Bone marrow (tissue), 2 donors: ENCODE measurements at places on chromosomes 2 and 18.

DNA sequence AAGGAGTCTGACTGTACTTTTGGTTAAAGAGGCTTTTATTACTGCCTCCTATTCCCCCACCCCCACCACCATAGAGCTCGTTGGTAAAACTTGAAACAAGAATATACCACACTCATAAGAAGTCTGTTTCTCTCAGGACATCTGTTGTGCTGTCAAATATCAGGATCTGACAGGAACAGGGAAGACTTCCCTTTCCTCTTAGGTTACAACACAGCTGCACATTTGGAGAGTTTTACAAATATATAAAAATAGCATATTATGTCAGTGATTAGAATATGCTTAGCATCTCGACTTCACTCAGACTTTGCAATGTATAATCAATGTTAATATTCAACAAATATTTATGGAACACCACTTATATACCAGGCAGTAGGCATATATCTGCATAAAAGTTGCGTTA lies 439.6 kb upstream of the REG3G start:
- no peak for DNase-seq

DNA sequence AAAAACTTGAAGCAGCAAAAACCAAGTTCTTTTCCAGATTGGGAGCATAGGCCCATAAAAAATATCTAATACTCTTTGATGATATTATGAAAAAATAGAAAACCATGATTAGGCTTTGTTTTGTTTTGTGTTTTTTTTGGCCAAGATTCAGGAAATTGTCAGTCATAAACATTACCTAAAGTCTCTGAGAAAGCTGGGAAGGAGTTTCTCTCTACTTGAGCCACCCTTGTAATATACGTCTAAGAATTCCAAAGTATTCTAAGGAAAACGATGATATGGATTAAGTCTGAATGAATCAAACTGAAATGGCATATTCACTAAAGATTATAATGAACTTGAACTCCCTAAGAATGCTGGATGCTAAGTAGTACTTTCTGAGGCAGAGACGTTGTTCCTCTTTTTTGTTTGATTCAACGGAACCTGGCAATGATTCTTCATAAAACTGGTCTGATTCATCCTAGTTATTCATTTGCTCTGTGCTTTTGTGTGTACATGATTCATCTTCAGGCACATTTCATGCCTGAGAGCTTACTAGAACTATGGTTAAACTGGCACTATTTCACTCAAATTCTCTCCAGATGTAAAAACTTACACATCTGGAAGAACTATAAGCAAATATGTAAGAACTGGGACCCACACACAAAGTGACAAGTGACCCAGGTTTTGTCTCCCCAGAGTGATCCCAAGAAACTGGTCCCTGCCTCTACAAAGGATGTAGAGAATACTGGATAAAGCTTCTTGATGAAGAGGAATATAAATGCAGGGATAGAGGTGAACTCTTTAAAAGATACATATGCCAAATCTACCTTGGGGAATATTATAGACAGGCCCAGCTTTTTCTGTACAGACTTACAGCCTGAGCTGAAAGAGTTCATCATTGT lies 159.7 kb downstream of the DOCK10 start:
- peak; percentile 84 for DNase-seq

DNA sequence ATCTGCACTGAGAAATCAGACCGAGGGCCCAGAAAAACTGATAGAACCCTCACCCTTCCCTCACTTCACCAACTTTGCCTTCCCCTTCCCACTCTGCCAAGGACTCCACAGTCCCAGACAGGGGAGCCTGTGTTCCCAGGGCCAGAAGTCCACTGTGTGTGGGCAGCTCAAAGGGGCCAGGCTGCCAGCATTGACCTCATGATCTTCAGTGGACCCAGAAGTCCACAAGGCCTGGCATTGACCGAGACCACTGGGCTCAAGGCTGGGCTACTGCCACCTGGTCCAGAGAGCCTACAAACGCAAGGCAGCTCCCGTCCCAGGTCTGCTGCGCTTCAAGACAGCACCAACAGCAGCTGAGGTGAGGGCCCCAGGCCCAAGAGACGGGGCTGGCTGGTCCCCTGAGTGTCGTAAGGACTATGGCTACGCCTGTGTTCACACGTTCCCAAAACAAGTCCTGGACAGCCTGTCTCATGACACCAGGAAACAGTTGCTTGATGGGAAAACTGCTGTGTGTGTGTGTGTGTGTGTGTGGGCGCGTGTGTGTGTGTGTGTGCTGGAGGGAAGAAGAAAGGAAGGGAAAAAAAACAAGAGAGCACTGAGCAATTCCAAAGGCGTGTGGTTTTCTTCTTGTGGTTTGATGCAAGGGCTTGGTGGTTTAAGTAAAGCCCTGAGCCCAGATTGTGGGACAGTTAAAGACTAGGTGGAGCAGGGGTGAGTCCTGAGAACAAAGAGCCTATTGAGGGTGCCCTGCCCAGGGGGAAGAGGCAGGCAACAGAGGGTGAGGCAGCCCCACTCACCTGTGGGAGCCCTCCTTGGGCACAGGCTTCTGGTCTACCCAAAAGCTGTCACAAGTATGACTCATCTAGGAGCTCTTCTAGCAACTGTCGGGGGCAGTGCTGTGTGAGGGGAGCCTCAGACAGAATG lies 46.6 kb upstream of the ZBTB7C start:
- no peak for DNase-seq

GRCh38 chr2:108240966-108241365 lies 1.2 kb downstream of the SULT1C3 start:
- no peak for DNase-seq

GRCh38 chr2:194514281-194514680 lies 1142.7 kb upstream of the SLC39A10 start:
- DNase-seq = no peak

DNA sequence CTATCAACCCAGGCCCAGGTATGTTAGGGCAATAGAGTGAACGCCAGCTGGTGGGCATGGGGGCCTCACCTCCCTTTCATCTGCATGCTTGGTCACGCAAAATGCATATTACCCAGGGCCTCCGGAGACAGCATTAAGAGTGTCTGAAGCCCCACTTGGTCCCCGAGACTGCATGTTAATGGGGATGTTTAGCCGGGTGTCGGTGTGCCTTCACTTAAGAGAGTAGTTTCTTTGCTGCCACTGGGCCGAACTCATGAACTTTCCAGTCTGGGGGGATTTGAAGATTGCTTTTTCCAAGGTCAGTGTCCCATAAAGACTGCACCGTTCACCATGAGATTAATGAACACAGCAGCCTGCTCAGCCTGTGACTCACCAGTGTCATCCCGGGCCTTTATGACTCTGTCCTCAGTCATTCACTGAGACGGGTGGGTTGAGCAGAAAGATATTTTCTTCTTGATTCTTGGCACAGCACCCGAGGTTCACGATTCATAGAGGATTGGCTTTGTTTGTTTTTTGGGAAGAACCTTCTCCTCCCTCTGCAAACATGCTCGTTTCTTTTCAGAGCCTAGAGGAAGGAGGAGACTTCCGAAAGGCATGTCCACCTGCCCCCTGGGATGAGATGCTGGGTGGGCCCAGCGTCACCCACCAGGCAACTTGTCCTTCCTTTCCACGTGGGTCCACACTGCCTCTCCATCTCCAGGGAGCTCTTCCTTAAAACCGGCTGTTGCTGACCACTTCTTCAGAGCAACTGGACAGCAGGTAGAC lies 199.1 kb downstream of the GLI2 start:
- no peak for DNase-seq

- no peak for DNase-seq
Observed at GRCh38 chr2:160207804-160208654, 8.0 kb upstream of the ITGB6 start.

DNA sequence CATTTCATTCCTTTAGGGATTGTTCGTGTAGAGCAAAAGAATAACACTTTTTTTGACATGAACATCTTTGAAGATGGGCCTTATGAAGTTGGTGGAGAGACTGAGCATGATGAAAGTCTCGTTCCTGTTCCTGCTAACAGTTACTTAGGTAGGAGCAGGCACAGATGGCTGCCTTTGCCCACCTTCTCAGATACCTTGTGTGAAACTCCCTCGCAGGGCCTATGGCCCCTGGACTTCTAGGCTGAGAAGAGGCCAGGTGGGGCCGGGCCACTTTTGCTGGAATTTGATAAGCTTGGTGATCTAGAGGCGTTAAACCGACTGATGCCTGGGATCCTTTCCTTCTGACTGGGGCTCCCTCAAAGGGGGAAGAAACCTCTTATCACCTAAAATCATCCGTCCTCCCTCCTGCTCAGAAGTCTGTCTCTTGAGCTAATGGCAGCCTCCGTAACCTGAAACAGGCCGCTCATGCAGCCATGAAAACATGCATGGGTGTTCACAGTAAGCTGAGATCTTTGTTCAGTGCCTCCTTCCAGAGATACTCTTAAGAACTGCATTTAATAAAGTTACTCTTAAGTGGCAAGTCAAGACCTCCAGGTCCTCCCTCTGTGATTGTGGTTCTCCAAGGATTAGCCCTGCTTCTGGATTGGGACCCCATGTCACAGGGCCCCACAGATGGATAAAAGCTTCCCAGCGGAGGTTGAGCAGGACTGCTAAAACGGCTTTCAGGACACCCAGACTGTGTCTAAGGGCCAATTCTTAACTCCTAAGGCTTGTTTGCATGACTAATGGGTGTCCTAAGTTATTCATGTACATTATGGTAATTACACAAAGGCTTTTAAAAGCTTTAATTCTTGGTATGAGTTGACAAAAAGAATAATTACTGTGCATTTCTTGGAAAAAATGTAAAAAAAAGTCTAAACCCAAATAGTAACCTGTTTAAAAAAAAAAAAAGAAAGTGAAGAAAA lies 43.9 kb downstream of the ITGA6 start:
- no peak for DNase-seq

- DNase-seq = peak; percentile 41
Observed at GRCh38 chr2:70686577-70687460, 81.2 kb downstream of the ADD2 start.

- no peak for DNase-seq
Observed at GRCh38 chr2:206083602-206084438, 2.2 kb downstream of the INO80D start.

DNA sequence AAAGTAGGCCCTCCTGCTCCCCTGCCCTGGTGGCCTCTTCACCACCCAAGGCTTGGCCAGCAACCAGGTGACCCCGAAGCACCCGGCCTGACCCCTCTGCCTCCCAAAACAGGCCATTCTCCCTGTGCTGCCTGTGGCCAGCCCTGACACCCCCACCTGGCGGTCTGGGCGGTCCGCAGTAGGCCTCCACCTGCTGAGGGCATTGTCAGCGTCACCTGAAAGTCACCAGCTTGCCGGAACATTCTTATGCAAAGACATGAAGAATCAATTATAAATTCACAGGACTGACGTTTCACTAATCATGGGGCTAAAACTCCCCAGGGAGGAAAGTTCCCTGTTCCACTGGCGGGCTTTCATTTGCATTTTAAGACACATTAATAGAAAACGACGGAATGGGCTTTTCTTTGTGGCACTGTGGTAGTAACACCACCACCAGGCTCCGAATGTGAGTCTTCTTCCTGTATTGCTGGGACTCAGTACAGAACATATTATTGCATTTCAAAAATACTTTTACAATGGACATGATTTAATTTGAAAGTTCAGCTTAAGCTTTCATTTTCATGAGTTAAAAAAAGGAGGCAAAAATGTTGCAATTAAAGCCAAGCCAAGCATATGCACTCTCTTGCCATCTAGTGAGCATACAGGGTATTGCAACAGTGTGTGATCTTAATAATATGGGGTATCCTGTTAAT lies 57.4 kb downstream of the ADI1 start:
- peak; percentile 50 for DNase-seq

DNA sequence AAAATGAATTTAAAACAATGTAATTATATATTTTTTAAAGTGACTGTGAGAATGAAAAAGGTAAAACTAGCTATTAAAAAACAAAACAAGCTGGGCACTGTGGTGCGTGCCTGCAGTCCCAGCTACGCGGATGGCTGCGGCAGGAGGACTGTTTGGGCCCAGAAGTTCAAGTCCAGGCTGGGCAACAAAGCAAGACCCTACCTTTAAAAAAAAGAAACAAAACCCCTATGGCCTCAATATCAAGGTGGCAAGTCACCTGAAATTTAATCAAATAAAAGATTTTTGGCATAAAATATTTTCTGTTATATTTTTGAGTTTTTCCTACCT lies 46.9 kb upstream of the STRN start:
- DNase-seq = no peak

DNA sequence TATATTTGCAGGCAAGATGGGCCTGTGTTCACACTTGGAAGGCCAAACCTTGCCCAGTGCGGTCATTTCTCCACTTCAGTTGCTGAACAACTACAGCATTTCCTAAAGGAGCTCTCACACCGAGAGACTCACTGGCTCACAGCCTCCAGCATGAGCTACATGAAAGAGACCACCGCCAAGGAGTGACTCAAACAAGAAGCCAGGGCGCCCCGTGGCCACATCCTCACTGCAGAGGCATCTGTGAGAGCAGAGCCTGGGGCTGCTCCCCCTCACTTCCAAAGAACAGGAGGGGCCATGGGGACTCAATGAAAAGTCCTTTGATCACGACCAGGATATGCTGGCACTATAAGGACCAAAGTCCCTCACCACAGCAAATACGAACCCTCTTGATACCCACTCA lies 50.0 kb downstream of the TMEM163 start:
- DNase-seq = no peak

DNA sequence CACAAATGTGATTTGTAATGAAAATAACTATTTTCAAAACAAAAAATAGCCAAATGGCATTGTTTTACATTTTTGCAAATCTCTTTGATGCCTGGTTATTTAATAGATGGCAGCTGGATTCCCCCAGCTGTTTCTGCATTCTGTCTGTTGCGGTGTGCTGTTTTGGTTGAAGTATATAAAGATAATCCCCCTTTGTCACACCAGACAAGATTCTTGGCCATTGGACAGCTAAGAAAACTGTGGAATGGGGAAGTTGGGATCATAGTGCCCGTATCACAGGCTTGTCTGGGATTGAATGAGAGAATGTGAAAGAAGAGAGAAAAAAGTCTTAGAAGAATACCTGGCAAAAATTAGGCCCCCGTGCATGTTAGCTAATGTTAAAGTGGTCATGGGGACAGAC lies 19.5 kb upstream of the LYPD6B start:
- DNase-seq = no peak

DNA sequence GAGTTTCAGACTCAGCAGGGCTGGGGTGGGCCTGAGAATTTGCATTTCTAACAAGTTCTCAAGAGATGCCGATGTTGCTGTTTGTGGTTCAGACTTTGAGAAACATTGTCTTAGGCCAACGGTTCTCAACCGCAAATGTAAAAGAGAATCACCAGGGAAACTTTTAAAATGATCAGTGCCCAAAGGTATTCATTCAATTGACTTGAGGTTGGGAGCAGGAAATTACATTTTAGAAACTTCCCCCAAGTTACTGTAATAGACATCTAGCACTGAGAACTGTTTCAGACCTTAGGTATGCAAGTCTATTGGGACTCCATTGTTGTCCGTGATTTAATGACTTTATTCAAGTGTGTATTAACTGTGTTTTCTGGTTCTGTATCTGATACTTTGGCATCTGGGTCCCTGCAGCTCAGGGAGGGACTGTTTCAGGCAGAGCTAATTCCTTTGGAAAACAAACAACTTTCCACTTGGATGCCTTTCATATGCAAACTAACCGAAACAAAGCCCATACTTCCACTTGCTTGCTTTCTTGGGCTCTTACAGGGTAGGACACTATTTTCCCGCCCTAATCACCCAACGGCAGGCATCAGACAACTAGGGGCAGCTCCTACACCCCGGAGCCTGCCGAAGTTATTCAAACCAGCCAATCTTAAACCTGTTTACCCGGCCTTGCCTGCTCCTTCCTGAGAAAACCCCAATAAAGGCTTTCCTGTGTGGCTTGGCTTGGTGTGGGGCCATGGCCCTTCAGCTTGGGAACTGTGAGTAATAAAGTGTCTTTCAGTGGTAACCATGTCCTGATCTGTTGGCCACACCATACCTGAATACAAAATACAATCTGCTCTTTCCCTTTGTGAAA lies 97.6 kb downstream of the POLE4 start:
- DNase-seq = no peak
